ENCODE measurements at places on chromosomes 12 and 14. TPM values are rescaled to one million over a fixed set of nuclear protein-coding genes. Genes with fewer than 3 reads are reported as not detected.

Gene LHX5
- not detected for polyA plus RNA-seq

Gene TAS2R7
- polyA plus RNA-seq, result not detected

Gene HCAR1
- not detected for polyA plus RNA-seq

Gene TAS2R46
- polyA plus RNA-seq, result not detected

Gene GPR68
- 0.10 TPM for polyA plus RNA-seq

Gene RIPK3
- 4.0 TPM for polyA plus RNA-seq

Gene GLT8D2
- polyA plus RNA-seq, result 30.7 TPM

Gene POU6F1
- 30.1 TPM for polyA plus RNA-seq

Gene ANKRD9
- polyA plus RNA-seq, result 5.7 TPM

Gene TC2N
- polyA plus RNA-seq, result 66.4 TPM

Gene GYS2
- not detected for polyA plus RNA-seq

Gene HOXC12
- polyA plus RNA-seq, result not detected

Gene ZC2HC1C
- polyA plus RNA-seq, result 8.0 TPM

Gene PYGL
- 18.4 TPM for polyA plus RNA-seq

Gene CLEC4C
- polyA plus RNA-seq, result not detected

Gene CD163
- polyA plus RNA-seq, result 22.3 TPM

Gene GPRC5D
- polyA plus RNA-seq, result not detected

Gene RAB15
- polyA plus RNA-seq, result 8.1 TPM

Gene P2RX2
- not detected for polyA plus RNA-seq

Gene PRB2
- not detected for polyA plus RNA-seq

Gene ZNF839
- polyA plus RNA-seq, result 6.0 TPM

Gene MUCL1
- not detected for polyA plus RNA-seq

Gene KLRB1
- not detected for polyA plus RNA-seq

Gene RNASE1
- polyA plus RNA-seq, result 86.4 TPM

Gene SIX6
- not detected for polyA plus RNA-seq

Gene WIF1
- not detected for polyA plus RNA-seq

Gene TUBA1C
- polyA plus RNA-seq, result 163 TPM

Gene KRT79
- not detected for polyA plus RNA-seq

Gene CACNA1C
- 4.3 TPM for polyA plus RNA-seq

Gene RGS6
- 0.05 TPM for polyA plus RNA-seq

Gene CLEC9A
- not detected for polyA plus RNA-seq

Gene CLEC6A
- not detected for polyA plus RNA-seq

Gene ESRRB
- not detected for polyA plus RNA-seq

Gene PTCSC3
- polyA plus RNA-seq, result not detected

Gene FOXG1
- polyA plus RNA-seq, result not detected

Gene CD163L1
- polyA plus RNA-seq, result 1.2 TPM

Gene CLEC4D
- 0.10 TPM for polyA plus RNA-seq

Gene DBX2
- not detected for polyA plus RNA-seq

Gene NTF3
- polyA plus RNA-seq, result 7.5 TPM

Gene GPR137C
- polyA plus RNA-seq, result 0.13 TPM

Gene IL26
- polyA plus RNA-seq, result not detected

Data from aorta (tissue), 5 donors.